CD4-positive, alpha-beta T cell (primary cell): ENCODE measurements at places on chromosomes 7 and 10.

DNA sequence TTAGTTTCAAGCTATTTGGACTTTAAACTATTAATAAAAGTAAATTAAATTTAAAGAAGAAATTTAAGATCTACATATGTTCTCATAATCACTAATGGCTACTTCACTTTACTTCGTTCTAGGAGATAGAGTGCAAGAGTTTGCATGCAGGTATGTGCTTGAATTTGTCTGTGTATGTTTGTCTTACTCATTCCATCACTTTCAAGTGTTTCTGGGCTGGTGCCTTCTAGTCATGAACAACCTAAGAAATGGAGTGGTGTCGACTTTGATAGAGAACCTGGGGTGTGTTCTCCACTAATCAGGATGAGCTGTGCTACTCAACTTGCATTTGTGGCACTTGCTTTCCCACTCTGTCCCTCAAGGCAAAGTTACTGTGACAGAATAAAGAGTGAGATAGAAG lies 169.9 kb downstream of the KCND2 start:
- no peak for DNase-seq

DNA sequence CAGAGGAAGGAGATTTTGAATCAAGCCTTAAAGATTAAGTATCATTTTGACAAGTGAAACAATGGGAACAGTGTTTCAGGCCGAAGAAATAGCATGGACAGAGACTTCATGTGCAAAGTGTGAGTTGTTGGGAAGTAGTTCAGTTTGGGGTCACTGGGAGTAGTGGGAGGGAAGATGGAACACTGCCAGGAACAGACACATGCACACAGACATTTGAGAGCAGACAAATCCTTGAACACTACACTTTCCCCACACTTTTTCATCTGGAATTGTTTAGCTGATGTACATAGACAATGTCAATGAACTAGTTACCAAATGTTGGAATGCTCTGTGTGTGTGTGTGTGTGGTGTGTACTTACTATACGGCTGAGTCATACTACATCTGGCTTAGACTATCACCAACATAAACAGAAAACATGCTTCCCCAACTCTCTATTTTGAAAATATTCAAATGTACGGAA lies 52.4 kb upstream of the LRRC17 start:
- DNase-seq = no peak

- DNase-seq = no peak
Measured at GRCh38 chr10:5070648-5071410, 23.4 kb upstream of the AKR1C3 start.

GRCh38 chr7:117323851-117324711 lies 1.2 kb upstream of the WNT2 start:
- no peak for DNase-seq

DNA sequence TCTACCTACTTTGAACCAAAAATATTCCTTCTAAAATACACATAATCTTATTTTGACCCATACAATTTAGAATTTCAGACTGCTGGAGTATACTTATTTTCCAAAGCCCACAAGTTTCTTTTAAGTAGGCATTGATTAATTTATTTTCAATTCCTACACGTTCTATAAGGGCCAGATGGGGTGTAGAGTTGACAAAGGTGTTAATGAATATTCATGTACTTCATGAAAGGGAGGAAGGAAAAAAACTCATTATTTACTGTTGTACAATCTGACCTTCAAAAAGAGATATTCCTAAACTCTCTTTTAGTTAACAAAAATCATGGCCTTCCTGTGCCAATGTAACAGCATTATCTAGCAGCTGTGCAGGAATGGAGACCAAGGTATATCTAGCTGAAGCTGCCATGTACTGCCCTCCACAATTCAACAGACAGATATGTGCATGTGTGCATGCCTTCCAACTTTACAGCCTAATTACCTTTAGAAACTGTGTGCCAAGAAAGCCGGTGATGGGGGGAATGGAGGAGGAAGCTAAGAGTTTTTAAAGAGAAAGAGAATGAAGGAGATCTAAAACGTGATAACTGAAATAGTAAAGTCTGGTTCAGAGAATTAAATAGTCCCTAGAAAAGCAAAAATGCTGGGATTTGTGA lies 108.9 kb downstream of the UPF2 start:
- no peak for DNase-seq

GRCh38 chr7:80097756-80098155 lies 36.9 kb upstream of the GNAI1 start:
- DNase-seq = no peak

DNA sequence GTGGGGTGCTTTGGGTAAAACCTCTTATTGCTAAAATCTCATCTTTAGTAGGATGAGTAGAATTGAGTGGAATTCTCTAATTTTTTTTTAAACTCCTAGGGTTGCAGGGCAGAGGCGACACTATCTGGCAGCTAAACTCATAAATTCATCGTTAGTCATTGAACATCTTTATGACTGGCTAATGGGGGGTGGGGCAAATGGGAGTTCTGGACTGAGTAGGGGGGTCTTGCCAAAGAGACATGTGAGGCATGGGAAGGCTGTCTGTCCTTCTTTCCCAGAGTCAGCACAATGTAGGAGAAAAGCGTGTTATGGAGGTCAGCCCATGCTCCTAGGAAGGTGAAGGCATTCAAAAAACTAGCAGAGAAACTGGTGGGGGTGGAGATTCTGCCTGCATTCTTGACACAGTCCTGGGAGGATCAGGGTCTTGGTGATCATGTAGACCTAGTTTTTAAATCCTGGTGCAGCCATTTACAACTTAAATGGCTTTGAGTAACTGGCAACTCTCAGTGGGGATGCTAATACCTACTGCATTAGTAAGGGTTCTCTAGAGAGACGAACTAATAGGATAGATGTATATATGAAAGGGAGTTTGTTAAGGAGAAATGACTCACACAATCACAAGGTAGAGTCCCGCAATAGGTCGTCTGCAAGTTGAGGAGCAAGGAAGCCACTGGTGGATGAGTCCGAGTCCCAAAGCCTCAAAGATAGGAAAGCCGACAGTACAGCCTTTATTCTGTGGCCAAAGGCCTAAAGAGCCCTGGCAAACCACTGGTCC lies 47.7 kb downstream of the EMX2 start:
- no peak for DNase-seq

GRCh38 chr10:60937022-60937421 lies 7.0 kb downstream of the RHOBTB1 start:
- no peak for DNase-seq
